ENCODE measurements at places on chromosomes 11 and 22. TPM values are rescaled to one million over a fixed set of nuclear protein-coding genes. Genes with fewer than 3 reads are reported as not detected.

DNA sequence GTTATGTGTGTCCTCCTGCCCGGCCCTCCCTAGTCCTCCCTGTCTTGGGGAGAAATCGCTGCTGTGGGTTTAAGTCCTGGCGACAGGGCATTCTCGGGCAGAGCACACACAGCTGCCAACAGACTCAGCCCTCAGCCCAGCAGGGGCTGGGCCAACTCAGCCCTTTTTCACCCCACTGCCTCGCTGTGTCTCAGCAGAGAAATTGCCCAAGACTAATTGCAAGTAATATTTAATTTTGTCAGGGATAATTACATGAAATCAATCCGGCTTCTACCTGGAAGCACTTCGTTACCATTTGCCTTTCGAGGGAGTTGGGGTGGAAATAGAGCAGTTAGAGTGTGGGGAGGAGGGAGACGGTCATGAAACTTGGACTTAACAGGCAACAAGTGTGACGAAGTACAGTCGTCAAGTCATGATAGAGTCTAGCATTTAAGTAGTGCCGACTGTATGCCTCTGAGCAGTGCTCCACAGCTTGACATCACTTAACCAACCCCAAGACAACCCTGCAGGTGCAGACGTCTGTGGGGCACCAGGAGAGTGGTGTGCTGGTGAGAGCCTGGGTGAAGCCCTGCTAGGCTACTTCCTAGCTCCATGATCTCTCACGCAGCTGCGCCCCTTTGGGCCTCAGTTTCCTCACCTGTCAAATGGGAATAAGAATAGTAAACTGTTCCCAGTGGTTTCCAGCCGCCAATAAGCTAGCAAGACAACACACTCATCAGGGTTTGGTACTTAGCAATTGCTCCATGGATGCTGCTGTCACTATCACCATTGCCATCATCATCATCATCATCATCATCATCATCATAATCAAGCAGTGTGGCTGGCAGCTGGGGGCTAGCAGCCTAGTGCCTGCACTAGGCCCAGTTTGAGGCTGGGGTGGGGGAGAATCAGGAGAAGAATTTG, 29.2 kb downstream of the MN1 start:
- no peak for DNase-seq

- no peak for DNase-seq
Measured at GRCh38 chr11:95595973-95596489, 193.6 kb downstream of the FAM76B start.

APOA4 gene
- total RNA-seq, result not detected

OR5A2 gene
- under 0.01 TPM for total RNA-seq

DNA sequence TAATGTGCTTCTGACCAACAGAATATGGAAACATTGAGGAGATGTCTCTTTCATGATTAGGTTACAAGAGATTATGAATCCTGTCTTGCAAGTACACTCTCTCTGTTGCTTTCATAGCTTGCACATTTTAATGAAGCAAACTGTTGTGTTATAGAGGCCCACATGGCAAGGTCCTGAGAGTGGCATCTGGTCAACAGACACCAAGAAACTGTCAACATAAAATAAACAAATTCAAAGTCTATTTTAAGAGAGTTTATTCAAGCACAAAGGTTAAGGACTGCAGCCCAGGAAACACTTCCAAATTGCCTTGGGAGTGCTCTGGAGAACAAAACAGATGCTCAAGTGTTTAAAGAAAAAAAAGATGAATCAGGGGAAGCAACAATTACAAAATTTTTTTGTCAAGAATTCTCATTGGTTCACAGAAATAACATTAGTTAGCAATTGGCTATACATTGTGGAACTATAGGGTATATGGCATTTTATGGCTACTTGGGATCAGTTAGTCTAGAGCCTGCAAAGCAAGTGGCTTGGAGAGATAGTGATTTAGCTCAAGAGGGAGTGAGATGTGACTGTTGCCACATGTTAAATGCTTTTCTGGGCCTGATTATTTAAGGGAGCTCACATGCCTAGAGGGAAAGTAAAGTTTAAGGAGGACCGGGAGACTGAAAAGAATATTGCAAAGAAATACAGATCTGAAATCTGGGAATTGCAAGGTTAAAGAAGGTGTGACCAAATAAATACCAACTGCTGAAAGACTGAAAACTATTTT, 54.6 kb downstream of the CTSC start:
- no peak for DNase-seq

DUSP8 gene
- total RNA-seq, result 1.1 TPM

NPAS4 gene
- total RNA-seq, result not detected

DNA sequence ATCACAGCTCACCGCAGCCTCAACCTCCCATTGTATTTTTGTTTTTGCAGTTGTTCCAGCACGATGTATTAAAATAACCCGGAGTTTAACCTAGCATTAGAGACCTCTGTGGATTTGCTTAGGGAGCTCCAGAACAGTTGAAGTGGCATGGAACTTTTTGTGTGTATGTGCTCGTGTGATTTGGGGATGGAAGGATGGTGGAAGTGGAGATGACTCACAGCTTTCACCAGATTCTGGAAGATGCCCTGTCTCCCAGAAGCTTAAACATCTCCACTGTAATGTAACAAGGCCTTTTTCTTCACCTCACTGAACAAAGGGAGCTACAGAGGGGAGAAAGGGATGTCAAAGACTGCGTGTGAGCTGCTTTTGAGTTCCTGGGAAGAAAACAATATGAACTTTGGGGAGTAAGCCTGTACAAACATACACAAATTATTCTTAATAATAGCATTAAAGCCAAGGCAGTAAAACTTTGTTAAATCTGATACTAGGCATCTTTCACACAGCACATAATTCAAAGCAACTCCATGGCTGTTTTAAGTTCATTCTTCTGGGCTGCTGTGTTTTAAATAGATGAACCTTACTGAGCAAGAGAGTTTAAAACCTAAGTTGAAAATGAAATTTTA, 226.4 kb downstream of the ADAMTS15 start:
- no peak for DNase-seq

DNA sequence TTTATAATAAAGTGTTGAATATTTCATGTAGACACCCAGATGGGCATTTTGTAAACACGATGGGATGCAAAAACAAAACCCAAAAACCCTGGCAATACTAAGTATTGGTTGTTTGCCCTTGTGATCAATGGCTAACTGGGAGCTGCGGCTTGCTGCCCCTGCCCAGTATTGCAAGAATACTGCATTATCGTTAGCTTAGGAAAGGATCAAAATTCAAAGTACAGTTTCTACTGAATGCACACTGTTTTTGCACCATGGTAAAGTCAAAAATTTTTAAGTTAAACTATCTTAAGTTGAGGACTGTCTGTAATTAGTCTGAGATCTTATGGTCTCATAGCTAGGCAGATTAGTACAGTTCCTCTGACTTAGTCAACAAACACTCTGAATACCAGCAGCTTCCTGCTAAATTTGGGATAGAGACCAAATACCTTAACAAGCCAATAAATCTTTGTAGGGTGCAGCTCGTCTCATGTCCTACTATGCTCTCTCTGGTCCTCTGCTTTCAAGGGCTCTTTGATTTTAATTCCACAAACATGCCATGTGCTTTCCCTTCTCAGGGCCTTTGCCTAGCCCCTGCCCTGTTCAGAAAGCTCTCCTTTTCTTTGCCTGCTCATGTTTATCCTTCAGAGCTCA, 4.0 kb downstream of the CCDC90B start:
- no peak for DNase-seq

MIAT gene
- total RNA-seq, result 14.3 TPM

ZP1 gene
- total RNA-seq, result not detected

SYT7 gene
- total RNA-seq, result 0.27 TPM

GRCh38 chr11:12198251-12199222, 88.1 kb downstream of the MICAL2 start:
- DNase-seq, result no peak

CD81 gene
- total RNA-seq, result 294 TPM

GRCh38 chr11:36508743-36509142, 1.3 kb downstream of the TRAF6 start:
- DNase-seq, result no peak

- no peak for DNase-seq
Measured at GRCh38 chr11:22928207-22928917, 68.1 kb upstream of the CCDC179 start.

- no peak for DNase-seq
Measured at GRCh38 chr22:36234919-36235318, 4.4 kb downstream of the APOL2 start.

DNA sequence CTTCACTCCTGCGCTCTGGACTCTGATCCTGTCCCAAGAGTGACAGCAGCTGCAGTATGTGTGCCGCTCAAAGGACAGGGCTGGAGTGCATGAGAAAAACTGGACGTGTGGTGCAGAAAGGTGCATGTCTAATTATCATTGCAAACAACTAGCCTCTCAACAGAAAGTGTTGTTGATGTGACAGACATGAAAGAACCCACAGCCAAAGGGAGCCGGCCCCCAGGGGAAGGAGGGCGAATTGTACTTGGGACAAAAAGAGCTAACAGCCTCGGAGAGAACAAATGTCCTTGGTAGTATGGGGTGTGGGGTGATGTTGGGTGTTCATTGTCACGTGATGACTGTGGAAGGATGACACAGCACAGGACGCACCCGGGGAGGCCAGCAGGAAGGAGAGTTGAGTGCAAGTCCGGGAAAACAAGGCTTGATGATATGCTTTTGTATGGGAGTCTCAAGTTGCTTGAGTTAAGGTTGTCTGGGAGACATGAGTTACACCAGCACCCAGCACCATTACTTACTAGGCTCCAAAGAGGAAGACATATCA, 325.5 kb downstream of the NTM start:
- no peak for DNase-seq

DNA sequence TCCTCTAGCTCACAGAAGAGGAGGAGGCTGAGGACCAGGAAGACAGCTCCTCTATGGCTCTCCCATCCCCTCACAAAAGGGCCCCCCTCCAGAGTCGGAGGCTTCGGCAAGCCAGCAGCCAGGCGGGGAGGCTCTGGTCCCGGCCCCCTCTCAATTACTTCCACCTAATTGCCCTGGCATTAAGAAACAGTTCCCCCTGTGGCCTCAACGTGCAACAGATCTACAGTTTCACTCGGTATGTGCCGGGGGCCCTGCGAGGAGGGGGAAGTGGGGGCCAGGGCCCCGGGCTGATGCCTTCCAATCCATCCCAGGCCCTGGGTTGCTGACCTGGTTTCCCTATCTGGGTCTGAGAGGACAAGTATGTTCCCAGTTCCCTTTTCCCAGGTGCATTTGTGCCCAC, 7.9 kb downstream of the FOXR1 start:
- peak; percentile 36 for DNase-seq

DNA sequence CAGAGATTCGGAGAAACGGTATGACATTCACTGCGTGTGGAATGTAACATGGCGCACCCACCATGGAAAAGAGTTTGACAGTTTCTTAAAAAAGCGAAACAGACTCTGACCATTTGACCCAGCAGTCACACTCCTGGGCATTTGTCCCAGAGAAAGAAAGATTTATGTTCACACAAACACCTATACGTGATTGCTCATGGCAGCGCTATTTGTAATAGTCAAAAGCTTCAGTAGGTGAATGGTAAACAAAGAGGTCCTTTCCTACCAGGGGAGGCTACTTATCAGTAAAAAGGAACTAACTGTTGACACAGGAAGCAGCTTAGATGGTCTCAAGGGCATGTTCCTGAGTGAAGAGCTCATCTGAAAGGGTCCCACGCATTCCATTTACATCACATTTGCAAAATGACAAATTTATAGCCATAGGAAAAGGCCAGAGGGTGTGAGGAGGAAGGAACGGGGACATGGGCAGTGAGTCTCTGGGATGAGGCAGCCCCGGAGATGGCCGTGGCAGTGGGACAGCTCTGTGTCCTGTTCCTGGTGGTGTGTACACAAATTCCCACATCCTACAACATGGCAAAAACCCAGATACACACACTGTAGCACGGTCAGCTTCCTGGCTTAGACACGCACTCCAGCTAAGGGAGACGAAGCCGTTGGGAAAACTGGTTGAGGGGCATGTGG, 14.6 kb upstream of the KRTAP5-6 start:
- no peak for DNase-seq

- no peak for DNase-seq
Measured at GRCh38 chr11:103406357-103406756, 297.1 kb downstream of the DYNC2H1 start.

MMP13 gene
- total RNA-seq, result not detected

DNA sequence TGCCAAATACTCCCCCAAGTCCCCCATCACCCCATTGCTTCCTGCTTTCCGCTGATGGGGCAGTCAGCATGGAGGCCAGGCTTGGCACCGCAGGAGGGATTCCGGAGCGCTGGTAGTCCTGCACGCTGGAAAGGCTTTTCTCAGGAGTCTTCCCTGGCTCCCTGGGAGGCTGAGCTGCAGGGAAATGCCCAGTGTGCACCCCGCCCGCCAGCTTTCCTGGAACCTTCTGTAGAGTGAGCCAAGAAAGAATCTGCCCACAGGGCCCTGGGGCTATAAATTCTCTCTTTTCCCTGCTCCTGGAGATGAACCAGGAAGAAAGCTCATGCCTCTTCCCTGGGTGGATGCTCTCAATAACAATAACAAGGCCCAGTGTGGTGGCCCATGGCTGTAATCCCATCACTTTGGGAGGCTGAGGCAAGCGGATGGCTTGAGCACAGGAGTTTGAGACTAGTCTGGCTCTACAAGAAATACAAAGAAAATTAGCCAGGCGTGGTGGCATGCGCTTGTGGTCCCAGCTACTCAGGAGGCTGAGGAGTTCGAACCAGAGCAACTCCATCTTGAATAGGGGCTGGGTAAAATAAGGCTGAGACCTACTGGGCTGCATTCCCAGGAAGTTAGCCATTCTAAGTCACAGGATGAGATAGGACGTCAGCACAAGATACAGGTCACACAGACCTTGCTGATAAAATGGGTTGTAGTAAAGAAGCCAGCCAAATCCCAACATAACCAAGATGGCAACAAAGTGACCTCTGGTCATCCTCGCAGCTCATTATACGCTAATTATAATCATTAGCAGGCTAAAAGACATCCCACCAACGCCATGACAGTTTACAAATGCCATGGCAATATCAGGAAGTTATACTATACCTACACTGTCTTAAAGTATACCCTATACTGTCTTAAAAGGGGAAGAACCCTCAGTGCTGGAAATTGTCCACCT, 46.4 kb upstream of the FTH1 start:
- DNase-seq, result no peak
